NCI-H2081 treated with DMSO at 0.1 percent for 48 hours (cell line): ENCODE measurements at places on chromosomes 16 and 17.

DNA sequence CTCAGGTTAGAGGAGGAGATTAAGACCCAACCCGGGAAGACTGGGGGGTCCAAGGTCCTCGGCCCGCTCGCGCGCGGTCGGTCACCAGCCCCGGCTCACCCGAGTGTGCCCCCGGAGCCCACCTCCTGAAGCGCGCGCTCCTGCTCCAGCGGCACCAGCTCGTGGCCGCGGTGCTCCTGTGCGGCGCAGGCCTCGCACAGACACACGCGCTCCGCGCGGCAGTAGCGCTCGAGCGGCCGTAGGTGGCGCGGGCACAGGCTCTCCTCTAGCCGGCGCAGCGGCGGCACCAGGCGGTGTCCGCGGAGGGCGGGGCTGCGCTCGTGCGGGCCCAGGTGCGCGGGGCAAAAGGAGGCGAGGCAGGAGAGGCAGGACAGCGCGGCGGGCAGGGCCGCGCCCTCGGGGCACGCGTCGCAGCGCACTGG is 618 bp downstream of the TRIM47 start:
- no peak for DNase-seq

GRCh38 chr17:43907425-43907981 is at the start of gene MPP2:
MPP2 (minus strand) TSS chr17:43907536; CDS start chr17:43904460, 3,076 bp downstream.
- DNase-seq, result no peak

GRCh38 chr17:22409160-22409751 is 716.9 kb downstream of the KCNJ18 start:
- DNase-seq, result no peak

DNA sequence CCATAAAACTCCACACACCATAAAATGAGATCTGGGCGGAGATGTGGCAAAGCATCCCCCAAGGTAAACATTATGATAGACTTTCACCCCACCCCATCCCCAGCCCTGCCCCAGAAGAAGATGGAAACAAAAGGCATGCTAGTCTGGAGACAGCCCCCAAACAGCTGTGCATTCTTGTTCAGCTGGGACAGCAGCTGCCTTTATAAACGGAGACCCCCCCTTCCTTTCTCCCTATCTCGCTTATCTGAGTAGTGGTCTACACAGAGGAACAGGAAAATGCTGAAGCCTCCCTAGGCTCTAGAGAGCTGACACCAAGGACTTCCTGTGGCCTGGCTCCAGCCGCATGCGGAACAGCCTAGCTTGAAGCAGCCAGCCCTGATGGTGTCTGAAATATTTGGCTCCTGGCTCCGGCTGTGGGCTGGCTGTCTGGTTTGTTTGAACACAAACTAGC is 190.3 kb upstream of the ANKFN1 start:
- DNase-seq, result no peak

DNA sequence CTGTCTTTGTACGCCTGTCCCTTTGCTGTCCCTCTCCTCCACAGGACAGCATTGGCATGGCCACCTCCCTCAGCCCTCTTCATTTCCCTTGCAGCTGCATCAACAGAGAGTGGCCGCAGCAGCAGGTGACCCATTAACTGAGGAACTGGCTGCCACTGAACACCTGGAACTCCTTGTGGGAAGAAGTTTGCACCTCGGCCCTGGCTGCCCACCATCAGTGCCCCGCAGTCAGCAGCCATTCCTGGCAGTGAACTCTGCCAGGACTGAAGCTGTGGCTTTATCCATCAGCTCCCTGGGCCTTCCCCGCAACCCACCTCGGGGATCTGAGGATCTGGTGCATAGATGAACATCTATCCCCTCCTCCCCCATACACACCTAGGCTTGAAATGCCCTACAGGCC is 13.1 kb upstream of the RNF135 start:
- no peak for DNase-seq
